HFFc6 (cell line): ENCODE measurements at places on chromosomes 16 and 17.

DNA sequence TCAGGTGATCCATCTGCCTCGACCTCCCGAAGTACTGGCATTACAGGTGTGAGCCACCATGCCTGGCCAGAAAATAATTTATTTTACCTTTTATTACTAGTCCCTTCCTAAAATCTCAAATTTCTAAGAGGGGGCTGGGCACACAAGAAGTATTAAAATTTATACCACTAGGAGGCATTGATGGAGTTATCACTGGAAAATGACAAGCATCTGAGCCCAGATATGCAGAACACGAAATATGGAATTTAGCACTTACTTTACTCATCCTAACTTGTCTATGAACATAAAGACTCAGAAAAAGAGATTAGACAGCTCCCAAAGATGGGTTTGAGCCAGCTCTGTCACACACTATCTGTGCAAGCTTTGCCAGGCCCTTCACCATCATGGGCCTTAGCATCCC, 46.4 kb downstream of the STAT5A start:
- no peak overlapping the region; the same call in 1 of the 2 replicates for H3K27ac ChIP-seq
- H3K4me3 ChIP-seq = no peak overlapping the region
- peaks cover 36% of the 10 kb centered on the region for H3K36me3 ChIP-seq
- DNase-seq = no peak
- peaks cover 6% of the 10 kb centered on the region; the same call in 1 of the 2 replicates for H3K27me3 ChIP-seq
- peaks cover 10% of the 10 kb centered on the region for H3K4me1 ChIP-seq

- H3K27ac ChIP-seq = no peak overlapping the region
These were observed 147.0 kb downstream of the HS3ST4 start for GRCh38 chr16:25838724-25839186.

- peak; percentile 69 for DNase-seq
- H3K4me1 ChIP-seq = peaks cover 9% of the 10 kb centered on the region
- H3K36me3 ChIP-seq = peaks cover 12% of the 10 kb centered on the region
- no peak overlapping the region for H3K27ac ChIP-seq
- H3K4me3 ChIP-seq = no peak overlapping the region
These were observed 32.3 kb downstream of the GRB7 start for GRCh38 chr17:39769974-39770587.

- peaks cover 23% of the 10 kb centered on the region for H3K4me1 ChIP-seq
- H3K27ac ChIP-seq = peak within 1 kb of the TSS; percentile 79
- no peaks in the 10 kb centered on the region for H3K36me3 ChIP-seq
- H3K27me3 ChIP-seq = peaks cover 5% of the 10 kb centered on the region
These were observed at the start of gene PIGQ for GRCh38 chr16:569445-570254. PIGQ (plus strand) TSS chr16:569968; CDS start chr16:574075, 4,107 bp downstream.

- H3K4me3 ChIP-seq = no peak overlapping the region
- H3K27ac ChIP-seq = no peak overlapping the region
- H3K4me1 ChIP-seq = peaks cover 21% of the 10 kb centered on the region
- peaks cover 2% of the 10 kb centered on the region; the same call in 1 of the 2 replicates for H3K27me3 ChIP-seq
These were observed 275.2 kb upstream of the SALL1 start for GRCh38 chr16:51426276-51426675.

DNA sequence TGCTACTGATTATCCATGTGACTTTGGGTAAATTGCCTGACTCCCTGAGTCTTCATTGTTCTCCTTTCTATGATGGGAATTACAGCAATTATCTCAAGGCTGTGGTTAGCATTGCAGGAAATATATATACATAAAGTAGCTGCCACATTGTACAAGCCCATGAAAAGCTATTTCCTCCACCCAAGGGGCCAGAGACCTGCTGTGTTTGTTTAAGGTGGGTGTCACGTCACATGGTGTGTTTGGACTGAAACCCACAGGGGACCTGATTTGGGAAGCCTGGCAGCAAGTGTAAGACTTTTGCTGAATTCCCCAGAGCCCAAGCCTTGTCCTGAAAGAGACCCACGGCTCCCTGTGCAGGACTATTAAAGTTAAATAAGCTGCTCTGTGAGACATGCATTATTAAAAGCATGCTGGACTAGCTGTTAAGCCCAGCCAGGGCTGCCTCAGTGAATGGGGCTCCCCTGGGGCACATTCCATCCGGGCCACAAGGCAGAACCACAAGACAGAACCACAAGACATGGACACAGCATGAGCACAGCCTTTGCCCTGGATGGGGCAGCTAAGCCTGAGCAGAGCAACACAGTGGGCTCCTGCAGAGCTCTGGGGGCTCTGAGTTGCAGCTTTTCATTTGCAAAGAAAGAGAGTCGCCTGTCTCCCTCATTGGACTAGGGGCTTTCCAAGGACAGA, 148.9 kb downstream of the SPACA3 start:
- DNase-seq = no peak
- H3K27me3 ChIP-seq = no peaks in the 10 kb centered on the region
- H3K4me1 ChIP-seq = no peaks in the 10 kb centered on the region
- H3K36me3 ChIP-seq = no peaks in the 10 kb centered on the region

DNA sequence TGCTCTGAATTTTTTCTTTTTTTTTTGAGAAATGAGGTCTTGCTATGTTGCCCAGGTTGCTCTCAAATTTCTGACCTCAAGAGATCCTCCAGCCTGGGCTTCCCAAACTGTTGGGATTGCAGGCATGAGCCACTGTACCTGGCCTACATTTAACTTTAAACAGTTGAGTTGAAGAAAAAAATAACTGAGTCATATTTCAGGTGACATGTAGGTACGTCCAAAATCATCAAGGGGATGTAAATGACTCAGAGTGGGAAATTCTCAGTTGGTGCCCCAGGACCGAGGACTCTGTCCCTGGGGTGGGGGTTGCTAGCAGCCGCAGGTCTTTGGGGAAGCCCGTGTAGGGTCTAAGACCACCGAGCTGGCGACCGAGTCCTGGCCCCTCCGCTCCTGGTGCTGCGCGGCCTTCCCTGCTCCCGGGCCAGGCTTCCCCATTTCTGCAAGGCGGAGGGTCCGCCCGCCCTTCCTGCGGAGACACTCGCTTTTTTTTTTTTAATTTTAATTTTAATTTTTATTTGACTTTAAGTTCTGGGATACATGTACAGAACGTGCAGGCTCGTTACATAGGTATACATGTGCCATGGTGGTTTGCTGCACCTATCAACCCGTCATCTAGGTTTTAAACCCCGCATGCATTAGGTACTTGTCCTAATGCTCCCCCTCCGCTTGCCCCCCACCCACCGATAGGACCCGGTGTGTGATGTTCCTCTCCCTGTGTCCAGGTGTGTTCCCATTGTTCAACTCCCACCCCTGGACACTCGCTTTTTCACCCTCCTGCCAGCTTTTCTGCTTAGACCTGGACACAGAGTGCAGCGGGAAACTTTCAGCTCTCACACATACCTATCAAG, 12.7 kb upstream of the N4BP1 start:
- H3K27ac ChIP-seq = no peak overlapping the region
- peak overlapping the region; percentile 91 for H3K4me3 ChIP-seq
- DNase-seq = no peak
- H3K36me3 ChIP-seq = no peaks in the 10 kb centered on the region
- H3K27me3 ChIP-seq = peaks cover 3% of the 10 kb centered on the region; the same call in 1 of the 2 replicates
- peaks cover 20% of the 10 kb centered on the region for H3K4me1 ChIP-seq

DNA sequence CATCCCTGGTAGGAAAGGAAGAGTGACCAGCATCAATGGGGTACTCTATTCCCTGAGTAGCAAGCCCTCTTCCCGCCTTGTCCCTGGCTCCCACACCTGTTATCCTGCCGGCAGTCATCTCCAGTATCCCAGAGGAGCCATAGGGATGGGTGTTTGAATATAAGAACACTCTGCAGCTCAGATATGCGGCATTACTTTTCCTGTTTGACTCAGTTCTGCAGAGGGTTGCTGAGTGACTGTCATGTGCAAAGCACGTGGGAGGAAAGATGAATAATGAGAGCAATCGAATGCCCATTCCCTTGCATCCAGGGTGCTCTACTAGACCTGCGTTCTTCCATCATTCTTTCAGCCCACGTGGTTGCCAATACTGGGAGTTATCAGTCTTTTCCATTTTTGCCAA, 115.1 kb downstream of the PRKCB start:
- H3K4me3 ChIP-seq = no peak overlapping the region
- no peak overlapping the region for H3K27ac ChIP-seq
- DNase-seq = no peak
- H3K27me3 ChIP-seq = peaks cover 4% of the 10 kb centered on the region; the same call in 1 of the 2 replicates
- H3K36me3 ChIP-seq = no peaks in the 10 kb centered on the region
- no peaks in the 10 kb centered on the region for H3K4me1 ChIP-seq

- no peak overlapping the region for H3K27ac ChIP-seq
- peak overlapping the region; percentile 68; the same call in 1 of the 2 replicates for H3K4me3 ChIP-seq
- H3K36me3 ChIP-seq = no peaks in the 10 kb centered on the region; the same call in 1 of the 2 replicates
- no peaks in the 10 kb centered on the region; the same call in 1 of the 2 replicates for H3K4me1 ChIP-seq
- no peak for DNase-seq
These were observed 394.5 kb upstream of the SOX9 start for GRCh38 chr17:71726341-71726740.

- H3K4me1 ChIP-seq = peaks cover 13% of the 10 kb centered on the region
- H3K27ac ChIP-seq = no peak overlapping the region
- no peak for DNase-seq
- H3K27me3 ChIP-seq = no peaks in the 10 kb centered on the region; the same call in none of the 2 replicates
- no peak overlapping the region for H3K4me3 ChIP-seq
These were observed 16.9 kb downstream of the TRIM25 start for GRCh38 chr17:56896968-56897359.

GRCh38 chr16:86604436-86605193, 26.3 kb downstream of the FOXL1 start:
- H3K27me3 ChIP-seq = no peaks in the 10 kb centered on the region
- H3K4me1 ChIP-seq = peaks cover 48% of the 10 kb centered on the region
- no peak for DNase-seq
- no peak overlapping the region for H3K27ac ChIP-seq

DNA sequence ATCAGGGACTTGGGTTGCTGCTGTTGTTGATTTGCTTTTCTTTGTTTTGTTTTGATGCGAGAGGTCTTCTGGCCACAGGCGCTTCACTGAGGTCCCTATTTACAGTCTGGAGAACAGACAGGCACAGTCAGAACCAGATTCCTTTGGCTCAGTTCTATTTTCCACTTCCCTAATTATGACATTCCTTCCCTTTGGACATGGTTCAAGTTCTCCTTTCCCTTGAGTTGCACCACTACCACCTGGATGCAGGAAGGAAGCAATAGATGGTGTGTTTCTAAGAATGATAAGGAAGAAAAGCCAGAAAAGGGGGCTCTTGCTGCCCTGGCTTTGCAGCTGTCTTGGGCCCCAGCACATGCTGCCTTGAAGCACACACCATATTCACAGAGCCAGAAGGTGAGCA, 160.6 kb downstream of the MAF start:
- H3K36me3 ChIP-seq = peaks cover 6% of the 10 kb centered on the region
- no peak for DNase-seq
- H3K27ac ChIP-seq = no peak overlapping the region
- no peaks in the 10 kb centered on the region for H3K4me1 ChIP-seq
- no peaks in the 10 kb centered on the region for H3K27me3 ChIP-seq
- H3K4me3 ChIP-seq = no peak overlapping the region

- peaks cover 16% of the 10 kb centered on the region for H3K27me3 ChIP-seq
- H3K36me3 ChIP-seq = no peaks in the 10 kb centered on the region
- 0 out of 2 replicates have a peak, but pooled peaks cover 7% of the 10 kb centered on the region for H3K4me1 ChIP-seq
- no peak for DNase-seq
These were observed 1.8 kb downstream of the TSPOAP1 start for GRCh38 chr17:58326609-58327362.

GRCh38 chr16:52283018-52283417, 263.9 kb downstream of the TOX3 start:
- H3K27ac ChIP-seq = no peak overlapping the region
- H3K4me1 ChIP-seq = no peaks in the 10 kb centered on the region
- H3K27me3 ChIP-seq = no peaks in the 10 kb centered on the region
- no peak for DNase-seq
- no peaks in the 10 kb centered on the region for H3K36me3 ChIP-seq

DNA sequence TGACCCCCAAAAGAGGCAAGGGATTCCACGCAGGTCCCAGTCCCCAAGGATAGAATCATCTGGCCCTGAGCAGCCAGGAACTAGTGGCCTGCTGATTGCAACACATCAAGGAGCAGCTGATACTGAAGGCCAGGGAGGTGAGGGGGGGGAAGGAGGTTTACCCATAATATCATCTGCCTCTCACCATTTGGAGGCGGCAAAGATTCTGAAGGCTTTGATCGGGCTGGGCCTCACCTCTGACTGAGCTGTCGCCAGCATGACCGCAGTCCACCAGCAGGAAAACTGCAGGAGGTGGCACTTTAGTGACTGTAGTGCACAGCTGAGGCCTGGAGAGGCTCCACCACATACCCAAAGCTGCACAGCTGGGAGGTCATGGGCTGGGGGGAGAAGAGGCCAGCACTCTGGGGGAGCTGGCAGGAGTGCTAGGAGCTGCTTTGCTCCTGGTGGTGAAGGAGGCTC, 20.5 kb upstream of the ITGA3 start:
- DNase-seq = no peak
- H3K36me3 ChIP-seq = no peaks in the 10 kb centered on the region
- H3K4me3 ChIP-seq = no peak overlapping the region
- H3K27me3 ChIP-seq = no peaks in the 10 kb centered on the region; the same call in 1 of the 2 replicates
- H3K27ac ChIP-seq = no peak overlapping the region

GRCh38 chr16:27428026-27428785, 26.2 kb downstream of the IL21R start:
- no peak overlapping the region for H3K27ac ChIP-seq
- no peaks in the 10 kb centered on the region; the same call in 1 of the 2 replicates for H3K36me3 ChIP-seq
- peaks cover 39% of the 10 kb centered on the region for H3K4me1 ChIP-seq
- DNase-seq = no peak

DNA sequence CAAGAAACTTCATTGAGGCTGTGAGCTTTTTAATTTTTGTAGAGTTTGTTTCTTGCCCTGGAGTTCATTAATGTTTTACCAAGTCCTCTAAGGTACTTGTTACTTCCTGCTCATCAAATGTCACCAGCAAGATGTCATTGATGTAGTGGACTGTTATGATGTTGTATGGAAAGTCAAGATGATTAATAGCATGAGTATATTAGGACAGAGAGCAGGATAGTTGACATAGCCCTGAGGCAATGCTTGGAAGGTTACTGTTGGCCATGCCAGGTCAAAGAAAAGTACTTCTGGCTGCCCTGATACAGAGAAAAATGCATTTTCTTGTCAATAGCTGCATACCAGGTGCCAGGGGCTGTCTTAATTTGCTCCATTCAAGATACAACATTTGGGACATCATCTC, 6.7 kb downstream of the KRTAP1-5 start:
- H3K27me3 ChIP-seq = no peaks in the 10 kb centered on the region
- H3K4me1 ChIP-seq = peaks cover 33% of the 10 kb centered on the region

- H3K27me3 ChIP-seq = no peaks in the 10 kb centered on the region
- no peaks in the 10 kb centered on the region for H3K36me3 ChIP-seq
- DNase-seq = no peak
- no peaks in the 10 kb centered on the region for H3K4me1 ChIP-seq
- no peak overlapping the region for H3K27ac ChIP-seq
These were observed 232.9 kb downstream of the UTP18 start for GRCh38 chr17:51493206-51493605.

DNA sequence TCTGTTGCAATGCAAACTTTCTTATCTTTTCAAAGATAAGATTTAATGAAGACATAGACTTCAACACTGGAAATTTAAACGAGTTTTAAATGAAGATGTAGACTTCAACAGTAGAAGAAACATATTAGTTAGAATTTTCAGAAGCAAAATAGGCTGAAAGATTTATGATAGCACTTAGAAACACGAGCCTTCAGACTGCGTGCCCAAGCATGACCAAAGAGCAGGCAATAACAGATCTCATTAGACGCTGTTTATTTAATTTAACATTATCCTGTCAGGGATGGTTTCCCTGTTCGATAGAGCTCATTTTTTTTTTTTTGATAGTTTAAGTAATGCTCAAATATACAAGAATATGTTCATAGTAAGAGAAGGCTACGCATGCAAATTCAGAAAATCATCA, 604.7 kb upstream of the SOX9 start:
- no peaks in the 10 kb centered on the region for H3K36me3 ChIP-seq
- peaks cover 16% of the 10 kb centered on the region for H3K4me1 ChIP-seq
- no peak overlapping the region for H3K4me3 ChIP-seq
- no peak overlapping the region for H3K27ac ChIP-seq
- DNase-seq = no peak
- H3K27me3 ChIP-seq = peaks cover 2% of the 10 kb centered on the region
